ENCODE measurements at places on chromosomes 2 and 18.

GRCh38 chr18:70220628-70221027 lies 15.1 kb upstream of the RTTN start:
- no peak for DNase-seq

DNA sequence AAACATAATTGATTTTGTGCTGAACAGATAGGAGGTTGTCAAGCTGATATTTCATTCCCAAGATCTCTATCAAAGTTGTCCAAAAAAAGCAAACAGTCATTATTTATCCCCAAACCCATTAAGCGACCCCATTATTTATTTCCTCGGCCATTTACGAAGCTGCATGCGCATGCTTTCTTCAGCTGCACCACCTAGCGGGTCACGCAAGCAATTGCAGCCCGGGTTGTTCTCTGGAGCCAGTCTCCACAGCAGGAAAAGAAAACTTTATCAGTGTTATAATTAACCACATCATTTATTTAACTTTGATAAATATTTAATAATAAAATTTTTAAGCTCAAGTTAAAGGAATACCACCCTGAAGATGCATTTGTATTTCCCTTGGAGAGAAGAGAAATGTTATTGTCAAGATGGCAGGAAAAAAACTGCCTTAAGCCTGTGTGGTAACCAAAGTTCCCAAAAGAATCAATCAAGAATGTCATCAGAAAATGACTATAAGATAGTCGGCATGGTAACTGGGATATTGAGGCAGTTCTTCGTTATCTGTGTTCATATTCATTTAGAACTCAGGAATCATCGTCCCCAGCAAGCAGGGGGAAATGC lies 304.7 kb downstream of the FBXO15 start:
- peak; percentile 9 for DNase-seq

DNA sequence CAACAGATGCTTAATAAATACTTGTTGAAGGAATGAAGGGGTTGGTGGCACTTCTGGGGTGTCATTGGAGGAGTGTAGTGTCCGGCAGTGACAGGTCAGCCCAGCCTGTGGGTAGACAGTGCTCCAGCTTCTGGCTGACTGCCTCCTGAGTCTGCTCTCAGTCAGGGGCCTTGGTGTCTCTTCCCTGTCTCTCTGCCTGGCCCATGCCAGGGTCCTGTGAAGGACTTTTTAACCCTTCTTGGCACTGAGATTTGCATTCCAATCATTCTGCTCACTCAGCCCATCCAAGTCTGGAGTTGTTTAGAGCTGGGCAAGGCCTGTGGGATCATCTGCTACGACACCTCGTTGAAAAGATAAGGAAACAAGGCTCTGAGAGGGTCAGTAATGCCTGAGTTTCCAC lies 1.4 kb upstream of the KCNK3 start:
- DNase-seq = no peak

DNA sequence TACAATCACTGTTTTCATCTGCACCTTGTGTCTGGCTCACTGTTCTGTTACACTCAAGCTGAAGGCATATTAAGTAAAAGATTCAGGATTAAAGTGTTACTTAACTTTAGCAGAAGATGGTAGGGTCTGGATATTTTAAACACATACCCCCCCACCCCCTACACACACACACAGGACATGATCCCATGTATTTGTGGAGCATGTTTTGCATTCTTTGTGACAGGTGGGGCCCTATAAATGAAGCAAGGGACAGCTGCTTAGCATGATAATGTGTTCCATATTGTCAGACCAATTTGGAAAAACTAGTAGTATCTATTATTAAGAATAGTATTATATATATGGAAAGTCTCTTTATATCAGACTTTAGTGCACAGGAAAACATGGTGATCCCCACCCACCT lies 335.2 kb upstream of the TNP1 start:
- DNase-seq = no peak

GRCh38 chr2:6957910-6958615 lies 40.9 kb downstream of the RNF144A start:
- DNase-seq = no peak

DNA sequence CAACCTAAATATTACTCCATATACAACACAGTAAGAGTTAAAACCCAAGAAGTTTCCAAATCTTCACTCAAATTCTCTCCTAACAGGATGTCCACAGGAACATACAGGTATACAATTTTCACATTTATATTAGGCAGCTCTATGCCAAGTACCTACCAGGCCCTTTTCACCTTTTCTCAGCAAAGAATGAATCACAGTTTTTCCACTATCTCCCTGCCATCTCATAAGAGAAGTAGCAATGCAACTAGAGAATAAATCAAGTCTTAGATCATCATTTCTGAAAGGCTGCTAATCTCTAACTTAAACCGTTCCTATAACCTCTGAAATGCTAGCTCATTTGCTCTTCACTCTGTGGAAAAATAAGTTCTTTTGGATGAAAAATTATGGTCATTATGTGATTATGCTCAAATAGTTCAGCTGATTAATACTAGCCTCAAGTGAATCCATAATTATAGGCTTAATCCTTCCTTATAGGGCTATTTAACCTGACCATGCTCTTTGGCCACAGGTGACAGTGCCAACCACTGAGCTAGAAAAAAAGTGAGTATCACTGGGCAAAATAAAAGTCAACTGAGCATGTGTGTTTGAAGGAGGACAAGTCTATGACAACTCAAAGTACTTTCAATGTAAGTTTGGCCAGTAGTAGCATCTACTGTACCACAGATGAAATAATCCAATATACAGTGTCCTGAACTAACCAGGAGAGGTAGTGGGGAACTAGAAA lies 79.7 kb downstream of the COBLL1 start:
- DNase-seq = no peak

- no peak for DNase-seq
Measured at GRCh38 chr2:218290316-218291261, 1.7 kb downstream of the TMBIM1 start.

- DNase-seq = no peak
Measured at GRCh38 chr2:218988650-218989049, 3.7 kb upstream of the FEV start.

DNA sequence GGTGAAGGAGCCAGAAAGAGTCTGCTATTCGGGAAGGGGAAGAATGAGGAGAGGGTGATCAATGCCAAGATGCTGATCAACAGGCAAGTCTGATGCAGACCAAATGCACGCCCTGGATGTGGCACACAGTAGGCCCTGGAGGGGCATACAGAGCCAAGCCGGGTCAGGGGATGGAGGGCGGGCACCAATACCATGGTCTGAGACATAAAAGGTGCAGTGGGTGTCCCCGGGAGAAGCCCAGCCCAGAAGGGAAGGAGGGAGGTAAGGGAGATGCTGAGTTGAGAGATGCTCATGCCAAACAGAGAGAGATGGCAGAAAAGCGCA lies 66.6 kb upstream of the ID2 start:
- DNase-seq = no peak

GRCh38 chr18:9249254-9249653 lies 85.3 kb upstream of the TWSG1 start:
- no peak for DNase-seq

GRCh38 chr2:46171411-46171953 lies 125.7 kb upstream of the EPAS1 start:
- peak; percentile 63 for DNase-seq

DNA sequence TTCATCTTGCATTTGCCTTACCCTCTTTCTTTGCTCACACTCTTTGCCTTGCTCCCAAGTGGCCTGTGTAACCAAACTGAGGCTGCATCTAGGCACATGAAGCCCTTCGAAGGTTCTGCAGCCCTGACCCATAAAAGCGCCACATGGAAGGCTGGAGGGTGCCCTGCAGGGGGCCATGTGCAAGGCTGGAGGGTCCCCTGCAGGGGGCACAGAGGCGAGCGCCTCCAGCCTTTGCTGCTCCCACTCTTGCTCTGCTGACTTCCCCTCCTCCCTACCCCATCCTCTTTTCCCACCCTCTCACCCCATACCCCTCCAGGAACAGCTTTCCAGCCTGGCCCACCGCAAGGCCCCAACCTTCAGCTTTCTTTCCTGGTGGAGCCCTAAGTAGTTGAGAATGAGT lies 317.3 kb downstream of the CELF4 start:
- no peak for DNase-seq

DNA sequence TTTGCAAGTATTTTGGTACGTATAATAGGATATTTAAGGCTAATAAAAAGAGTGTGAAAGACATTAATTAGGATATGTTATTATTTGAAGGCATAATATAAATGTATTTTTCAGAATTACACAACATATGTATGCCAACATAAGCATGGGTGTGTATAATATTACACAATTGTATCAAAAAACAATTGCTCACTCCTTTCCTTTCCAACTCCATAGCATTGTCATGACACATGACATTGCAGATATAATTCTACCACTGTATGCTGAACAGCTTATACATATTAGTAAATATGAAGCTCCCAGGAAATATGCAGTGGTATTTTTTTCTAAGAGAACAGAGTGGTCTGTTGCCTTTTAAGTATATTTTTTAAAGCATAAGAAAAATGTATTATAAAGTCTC lies 593.1 kb downstream of the TMX3 start:
- DNase-seq = no peak

- DNase-seq = no peak
Measured at GRCh38 chr18:59921384-59921891, 21.6 kb downstream of the PMAIP1 start.

- DNase-seq = no peak
Measured at GRCh38 chr2:191892391-191892790, 45.5 kb upstream of the CAVIN2 start.

DNA sequence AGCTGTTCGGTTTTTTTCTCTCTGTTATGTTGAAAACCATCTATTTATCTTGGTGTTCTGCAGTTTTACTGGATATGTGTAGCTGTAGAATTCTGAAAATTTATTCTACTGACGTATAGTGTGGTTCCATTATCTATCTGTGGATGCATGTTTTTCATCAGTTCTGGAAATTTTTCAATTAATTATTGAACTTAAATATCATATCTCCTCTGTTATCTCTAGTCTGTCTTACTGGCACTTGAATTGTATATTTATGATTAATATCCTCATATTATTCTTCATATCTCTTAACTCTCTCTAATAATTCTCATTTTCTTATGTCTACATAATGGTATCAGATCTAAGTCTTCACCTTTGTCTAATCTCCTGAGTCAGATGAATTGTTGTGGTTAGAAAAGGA lies 501.7 kb downstream of the STK39 start:
- no peak for DNase-seq

DNA sequence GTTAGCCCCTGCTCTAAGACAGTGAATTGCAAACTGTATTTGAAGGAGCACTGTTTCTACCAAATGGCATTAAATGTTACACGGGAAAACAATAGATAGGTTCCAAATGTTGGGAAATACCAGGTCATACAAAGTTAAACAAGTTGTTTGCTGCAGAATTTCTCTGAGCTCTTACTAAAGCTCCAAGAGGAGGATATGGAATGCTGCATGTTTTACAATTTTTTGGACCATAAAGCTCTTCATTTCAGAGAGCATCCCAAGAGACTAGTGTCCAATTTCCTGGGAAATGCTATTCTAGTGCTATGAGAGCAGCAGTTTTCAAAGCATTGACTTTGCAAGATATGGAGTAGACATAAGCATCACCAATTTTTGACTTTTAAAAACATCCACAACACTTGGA lies 155.6 kb upstream of the CCDC68 start:
- no peak for DNase-seq

DNA sequence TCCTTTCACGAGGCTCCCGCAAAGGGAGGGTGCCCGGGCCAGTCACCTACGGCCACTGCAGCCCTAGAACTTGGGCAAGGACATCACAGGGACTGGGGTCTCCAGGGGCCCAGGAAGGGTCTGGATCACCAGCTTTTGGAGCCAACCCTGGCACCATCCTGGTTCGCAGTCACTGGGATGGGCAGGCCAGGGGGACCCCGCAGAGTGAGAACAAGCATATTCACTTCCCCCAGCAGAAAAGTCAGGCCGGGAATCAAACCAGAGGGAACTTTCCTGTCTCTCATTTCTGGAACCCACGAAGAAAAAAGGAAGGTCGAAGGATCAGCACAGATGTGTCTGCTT lies 15.4 kb downstream of the SMAD7 start:
- no peak for DNase-seq

DNA sequence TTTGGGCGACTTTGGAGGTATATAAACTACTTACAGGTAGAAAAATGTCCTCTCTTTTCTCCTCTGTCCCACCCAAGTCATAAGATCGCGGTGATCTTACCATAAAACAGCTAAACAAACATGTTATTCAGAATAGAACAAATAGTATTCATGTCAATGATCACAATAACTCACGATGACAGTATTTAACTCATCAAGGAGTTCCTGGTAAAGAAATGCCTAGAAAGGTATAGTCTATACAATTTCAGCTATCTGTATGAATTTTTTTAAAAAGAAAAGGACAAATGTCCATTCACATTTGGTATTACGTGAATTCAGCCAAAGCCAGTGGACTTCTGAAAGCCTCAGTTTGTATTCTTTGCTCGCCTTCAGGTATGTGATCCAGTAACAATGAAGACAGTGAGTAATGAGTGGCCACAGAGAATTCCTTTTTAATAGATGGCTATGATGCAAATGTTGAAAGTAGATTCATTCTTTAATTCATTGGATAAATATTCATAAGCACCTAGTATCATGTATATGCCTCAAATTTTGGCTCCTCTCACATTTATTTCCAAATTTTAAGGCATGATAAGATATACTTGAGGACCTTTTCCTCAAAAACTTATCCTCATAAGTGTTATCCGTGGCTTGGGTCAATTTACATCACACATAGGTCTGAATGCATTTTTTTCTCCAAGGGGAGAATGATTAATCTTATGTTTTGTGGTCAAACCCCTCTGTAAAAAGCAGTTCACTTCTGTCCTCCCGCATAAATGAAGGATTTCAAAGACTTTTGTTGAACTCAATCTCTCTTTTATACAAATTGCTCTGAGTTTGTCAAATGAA lies 20.3 kb downstream of the ABCB11 start:
- DNase-seq = no peak

DNA sequence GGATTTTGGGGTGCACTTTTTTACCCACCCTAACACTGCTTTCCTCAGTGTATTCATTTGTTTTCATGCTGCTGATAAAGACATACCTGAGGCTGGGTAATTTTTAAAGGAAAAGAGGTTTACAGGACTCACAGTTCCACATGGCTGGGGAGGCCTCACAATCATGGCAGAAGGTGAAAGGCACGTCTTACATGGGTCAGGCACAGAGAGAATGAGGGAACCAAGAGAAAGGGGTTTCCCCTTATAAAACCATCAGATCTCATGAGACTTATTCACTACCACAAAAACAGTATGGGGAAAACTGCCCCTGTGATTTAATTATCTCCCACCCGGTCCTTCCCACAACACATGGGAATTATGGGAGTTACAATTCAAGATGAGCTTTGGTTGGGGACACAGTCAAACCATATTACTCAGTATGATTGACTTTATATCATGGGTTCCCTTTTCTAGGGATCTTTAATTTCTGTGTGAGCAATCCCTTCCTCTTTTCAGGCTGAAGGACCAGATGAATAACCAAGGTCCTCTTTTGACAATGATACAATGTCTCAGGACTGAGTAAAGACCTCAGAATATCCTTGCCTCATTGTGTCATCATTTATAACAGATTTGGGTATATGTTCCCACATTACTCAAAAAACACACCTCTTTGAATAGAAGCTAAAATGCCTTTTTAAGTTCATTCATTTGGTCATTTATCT lies 100.1 kb upstream of the TRIB2 start:
- no peak for DNase-seq

GRCh38 chr18:24086082-24086481 lies 52.8 kb upstream of the CABYR start:
- DNase-seq = no peak

- no peak for DNase-seq
Measured at GRCh38 chr2:214034417-214034816, 376.4 kb upstream of the VWC2L start.
